Muscle of back (tissue), 13 donors: ENCODE measurements at places on chromosomes 12 and 14.

DNA sequence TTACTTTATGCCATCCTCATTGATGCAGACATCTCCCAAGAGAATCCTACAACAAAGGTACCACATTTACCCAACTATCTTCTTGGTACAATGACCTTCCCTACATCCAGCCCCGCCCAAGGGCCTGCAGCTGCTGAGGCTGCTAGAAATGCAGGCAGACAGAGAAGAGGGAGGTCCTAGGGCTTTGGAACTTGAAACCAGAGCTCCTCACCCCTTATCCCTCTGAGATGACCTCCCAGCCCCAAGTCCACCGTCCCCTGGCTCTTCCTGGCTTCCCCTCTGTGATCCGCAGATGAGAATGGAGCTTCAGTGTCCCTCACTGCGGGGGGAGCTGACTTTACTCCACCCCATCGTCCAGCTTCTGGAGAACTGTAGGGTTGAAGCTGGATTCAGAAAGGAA, 1.6 kb upstream of the TNFRSF1A start:
- DNase-seq: no peak

DNA sequence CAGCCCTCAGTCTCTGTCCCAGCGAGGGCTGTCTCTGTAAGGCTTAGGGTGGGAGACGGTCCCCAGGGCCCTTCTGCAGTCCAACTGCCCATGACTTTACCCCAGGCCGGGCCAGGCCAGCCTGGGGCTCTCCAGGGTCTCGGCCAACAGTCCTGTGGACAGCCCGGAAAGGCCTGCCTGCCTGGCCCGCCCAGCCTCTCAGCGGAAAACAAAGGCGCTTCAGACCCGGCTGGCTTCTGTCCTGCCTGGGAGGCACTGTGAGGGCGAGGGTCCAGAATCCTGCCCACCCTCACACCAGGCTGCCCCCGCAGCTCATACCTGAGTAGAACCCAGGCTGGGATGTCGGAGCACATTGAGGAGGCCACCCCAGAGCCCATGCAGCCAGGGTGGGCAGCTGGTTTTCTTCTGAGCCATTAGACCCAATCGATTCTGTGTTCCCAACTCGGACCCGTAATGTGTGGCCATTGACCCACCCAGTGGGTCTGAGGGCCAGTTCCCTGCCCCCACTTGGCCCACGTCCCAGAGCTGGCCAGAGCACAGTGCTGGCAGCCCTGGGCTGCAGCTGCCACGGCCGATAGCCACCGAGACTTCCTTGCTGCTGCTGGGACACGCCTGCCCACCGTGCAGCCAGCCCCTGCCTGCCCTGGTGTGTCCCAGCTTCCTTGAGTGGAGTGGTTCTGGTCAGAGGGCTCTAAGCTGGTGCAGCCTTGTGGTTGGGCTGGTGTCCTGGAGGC, 1.6 kb downstream of the CRIP2 start:
- DNase-seq: peak; percentile 80

DNA sequence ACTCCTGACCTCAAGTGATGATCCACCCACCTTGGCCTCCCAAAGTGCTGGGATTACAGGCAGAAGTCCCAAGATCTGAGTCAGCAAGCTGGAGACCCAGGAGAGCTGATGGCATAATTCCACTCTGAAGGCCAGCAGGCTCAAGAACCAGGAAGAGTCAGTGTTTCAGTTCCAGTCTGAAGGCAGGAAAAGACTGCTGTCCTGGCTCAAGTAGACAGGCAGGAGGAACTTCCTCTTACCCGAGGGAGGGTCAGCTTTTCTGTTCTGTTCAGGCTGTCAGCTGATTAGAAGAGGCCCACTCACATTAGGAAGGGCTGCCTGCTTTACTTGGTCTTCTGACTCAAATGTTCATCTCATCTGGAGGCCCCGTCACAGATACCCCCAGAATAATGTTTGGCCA, 206.0 kb upstream of the MYL2 start:
- DNase-seq: no peak

DNA sequence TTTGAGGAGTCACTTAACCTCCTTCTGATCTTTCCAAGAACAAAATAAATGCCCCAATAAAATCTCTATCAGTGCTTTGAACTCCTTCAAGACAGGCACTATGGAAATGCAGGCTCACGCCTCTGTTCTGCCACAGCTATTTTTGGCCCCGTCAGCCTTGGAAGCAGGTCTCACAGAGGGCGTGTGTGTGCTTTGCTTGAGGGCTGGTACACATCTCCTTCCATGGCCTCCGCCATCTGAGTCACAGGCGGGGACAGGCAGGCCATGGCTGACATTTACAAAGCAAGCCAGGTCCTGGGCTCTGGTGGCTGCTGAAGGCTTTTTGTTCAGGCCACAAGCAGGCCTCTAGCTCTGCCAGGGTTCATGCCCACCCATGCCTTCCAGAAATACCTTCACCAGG, 16.0 kb downstream of the PRIMA1 start:
- no peak for DNase-seq

DNA sequence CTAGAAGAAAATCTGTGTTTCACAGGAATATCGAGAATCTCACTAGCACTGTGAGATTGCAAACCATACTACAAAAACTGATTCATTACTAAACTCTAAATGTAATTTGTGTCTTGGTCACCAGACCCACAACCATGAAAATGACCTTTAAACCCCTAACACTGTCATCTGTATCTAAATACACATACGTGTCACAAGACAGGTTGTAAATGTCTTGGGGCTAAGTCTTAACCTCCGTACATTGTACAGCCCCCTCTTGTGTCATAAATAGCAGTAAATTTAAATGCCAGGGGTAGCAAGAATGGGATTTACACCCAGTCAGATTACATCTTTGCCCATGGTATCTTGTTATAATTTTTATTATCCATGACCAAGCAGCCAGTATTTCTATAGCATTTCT, 117.3 kb downstream of the GPR135 start:
- no peak for DNase-seq

DNA sequence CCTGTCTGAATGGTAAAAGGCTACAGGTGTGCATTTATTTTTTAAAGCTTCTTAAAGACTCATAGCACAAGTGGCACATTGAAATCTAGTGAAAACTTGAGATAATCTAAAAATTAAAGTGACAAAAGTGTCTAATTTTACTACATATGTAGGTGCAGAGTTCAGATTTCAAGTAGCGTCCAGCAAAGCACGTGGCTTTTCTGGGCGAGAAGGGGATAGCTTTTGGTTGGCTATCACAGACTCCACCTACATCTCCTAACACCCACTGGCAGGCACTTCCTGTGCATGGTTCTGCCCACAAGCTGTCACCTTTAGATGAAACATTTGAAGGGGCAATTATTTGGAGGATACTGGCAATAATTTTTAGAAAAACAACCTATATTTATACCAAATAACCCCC, 1.9 kb upstream of the PITPNM2 start:
- no peak for DNase-seq

DNA sequence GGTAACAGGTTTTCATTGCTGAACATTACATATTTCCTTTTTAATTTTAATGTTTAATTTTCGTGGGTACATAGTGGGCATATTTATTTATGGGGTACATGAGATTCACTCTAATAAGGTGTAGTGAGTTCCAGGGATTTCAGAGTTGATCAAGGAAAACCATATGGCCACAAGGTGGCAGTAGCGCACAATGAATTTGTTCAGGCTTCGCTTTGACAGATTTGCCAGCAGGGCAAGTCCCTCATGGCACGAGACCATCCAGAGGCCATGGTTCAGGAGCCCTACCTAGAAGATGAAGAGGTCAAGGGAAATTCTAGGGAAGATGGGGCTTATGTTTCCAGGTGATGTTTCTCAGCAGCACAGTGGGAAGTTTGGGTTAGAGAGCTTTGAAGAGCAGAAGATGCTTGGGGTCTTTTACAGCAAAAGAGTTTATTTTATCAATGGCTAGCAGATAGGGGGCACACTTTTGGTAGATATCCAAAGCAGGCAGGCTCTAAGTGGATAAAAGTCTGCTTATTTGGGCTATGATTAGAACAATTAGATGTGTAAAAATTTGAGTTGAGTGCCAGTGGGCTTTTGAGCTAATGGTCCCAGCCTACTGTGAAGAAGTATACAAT, 1004.4 kb downstream of the AACS start:
- no peak for DNase-seq

GRCh38 chr12:109873653-109874052, 6.7 kb downstream of the GLTP start:
- no peak for DNase-seq

DNA sequence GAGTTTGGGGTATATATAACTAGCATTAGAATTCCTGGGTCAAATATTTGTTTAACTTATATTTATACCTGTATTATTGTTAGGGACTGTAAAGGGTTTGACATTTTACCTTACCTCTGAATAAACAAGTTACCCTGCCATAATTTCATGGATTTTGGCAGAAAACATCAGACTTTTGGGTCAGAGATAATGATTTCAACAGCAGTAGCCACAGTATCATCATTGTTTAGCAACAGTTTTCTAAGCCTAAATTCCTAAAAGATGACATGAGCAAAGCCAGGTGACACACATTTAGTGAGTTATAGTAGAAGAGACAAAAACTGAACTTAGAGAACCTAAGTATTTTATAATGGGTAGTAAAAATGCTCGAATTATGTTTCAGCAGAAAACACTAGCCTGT, 954.4 kb downstream of the TRHDE start:
- DNase-seq: no peak

GRCh38 chr12:5884866-5885265, 60.2 kb downstream of the ANO2 start:
- DNase-seq: peak; percentile 78

GRCh38 chr12:25416516-25416915, 136.6 kb downstream of the LMNTD1 start:
- DNase-seq: no peak

GRCh38 chr12:67354966-67355365, 85.8 kb downstream of the CAND1 start:
- DNase-seq: no peak

DNA sequence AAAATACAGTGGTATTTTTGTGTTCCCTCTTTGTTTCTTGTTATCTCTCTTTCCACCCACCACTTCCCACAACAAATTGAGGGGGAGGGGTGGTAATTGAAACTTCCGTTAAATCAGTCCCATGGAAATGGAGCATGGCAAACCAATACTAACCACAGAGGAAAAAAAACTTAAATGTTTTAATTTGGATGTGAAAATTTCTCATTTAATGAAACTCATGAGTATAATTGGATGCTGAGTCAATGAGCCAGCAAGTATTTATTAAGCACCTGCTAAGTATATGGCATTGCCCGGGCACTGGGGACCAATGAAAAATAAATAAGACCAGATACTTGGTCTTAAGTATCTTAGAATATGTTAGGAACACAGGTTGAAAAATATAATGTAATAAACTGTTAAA, 147.5 kb downstream of the KCNH5 start:
- no peak for DNase-seq

GRCh38 chr12:30437616-30438015, 258.1 kb downstream of the IPO8 start:
- peak; percentile 62 for DNase-seq

- DNase-seq: peak; percentile 24
Measured at GRCh38 chr12:571795-572531, 91.3 kb downstream of the NINJ2 start.

DNA sequence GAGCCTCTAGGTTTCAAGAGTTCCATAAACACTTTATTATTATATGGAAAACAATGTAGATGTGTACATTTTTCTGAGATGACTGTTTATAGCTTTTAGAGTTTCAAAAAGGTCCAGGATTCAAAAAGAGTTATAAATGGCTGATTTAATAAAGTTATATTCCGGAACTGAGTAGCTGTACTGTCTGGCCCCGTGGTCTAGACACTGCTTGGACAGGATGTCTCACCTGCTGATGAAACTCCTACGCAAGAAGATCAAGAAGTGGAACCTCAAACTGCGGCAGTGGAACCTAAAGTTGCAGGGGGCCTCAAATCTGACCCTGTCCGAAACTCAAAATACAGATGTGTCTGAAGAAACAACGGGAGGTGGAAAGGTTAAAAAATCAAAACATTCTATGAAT, 69.7 kb downstream of the DCAF5 start:
- DNase-seq: no peak

DNA sequence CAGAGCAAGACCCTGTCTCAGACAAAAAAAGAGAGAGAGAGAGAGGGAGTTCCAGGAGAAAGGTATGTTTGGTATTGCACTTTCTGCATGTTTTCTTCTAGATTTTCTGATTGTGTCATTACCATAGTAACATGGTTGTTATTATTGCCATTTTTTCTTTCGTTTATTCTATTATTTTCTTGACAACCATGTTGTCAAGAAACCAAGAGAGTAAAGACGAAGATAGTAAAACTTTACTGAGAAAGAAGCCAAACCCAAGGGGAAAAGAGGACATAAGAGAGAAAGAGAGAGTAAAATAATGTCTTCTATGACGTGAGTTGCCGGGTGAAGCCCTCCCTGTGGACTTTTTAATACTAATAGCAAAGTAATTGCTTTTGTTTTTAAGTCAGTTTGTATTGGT, 1186.0 kb upstream of the SEL1L start:
- DNase-seq: peak; percentile 49

- no peak for DNase-seq
Measured at GRCh38 chr12:94631058-94631457, 19.3 kb downstream of the TMCC3 start.

GRCh38 chr14:52348279-52348678, 34.2 kb downstream of the PTGER2 start:
- no peak for DNase-seq

DNA sequence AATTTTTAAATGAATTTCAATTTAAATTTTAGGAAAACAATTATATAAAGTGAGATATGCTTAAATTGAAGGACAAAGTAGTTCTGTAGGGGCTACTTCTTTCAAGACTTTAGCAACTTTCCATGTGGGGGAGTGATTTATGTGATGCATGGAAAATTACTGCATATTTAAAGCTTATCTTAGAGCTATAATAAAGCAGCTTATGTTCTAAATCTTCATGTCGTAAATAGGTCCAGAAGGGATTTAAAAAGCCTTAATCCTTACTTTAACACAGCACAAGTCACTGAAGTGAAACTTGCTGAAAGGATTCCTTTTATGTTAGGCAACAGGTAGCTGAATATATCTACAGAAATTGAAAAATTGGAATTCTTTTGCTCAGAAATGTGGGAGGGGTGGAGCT, 340.4 kb downstream of the NAV3 start:
- DNase-seq: no peak

DNA sequence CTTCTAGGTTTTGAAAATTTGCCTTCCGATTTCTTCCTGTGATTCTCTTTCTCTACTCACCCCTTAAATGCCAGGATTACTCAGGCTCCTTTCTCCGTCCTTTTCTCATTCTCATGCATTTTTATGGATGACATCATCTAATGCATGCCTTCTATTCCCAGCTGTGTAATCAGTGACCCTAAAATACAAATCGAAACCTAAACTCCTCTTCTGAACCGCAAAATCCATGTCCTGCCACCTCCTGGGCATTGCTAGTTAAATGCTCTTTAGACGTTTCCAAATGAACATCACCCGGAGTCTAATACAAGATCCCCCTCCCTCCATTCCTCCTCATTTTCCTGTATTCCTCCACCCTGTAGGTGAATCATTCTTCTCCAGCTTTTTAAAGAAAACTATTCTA, 1703.1 kb upstream of the FLRT2 start:
- DNase-seq: peak; percentile 46

- no peak for DNase-seq
Measured at GRCh38 chr12:120067084-120067869, 49.3 kb downstream of the RAB35 start.
